Stimulated activated CD8-positive, alpha-beta memory T cell treated with anti-CD3 and anti-CD28 coated beads, Interleukin-2, amount 100 ng/mL, for 1 hour (primary cell): ENCODE measurements at places on chromosomes 2 and 18.

DNA sequence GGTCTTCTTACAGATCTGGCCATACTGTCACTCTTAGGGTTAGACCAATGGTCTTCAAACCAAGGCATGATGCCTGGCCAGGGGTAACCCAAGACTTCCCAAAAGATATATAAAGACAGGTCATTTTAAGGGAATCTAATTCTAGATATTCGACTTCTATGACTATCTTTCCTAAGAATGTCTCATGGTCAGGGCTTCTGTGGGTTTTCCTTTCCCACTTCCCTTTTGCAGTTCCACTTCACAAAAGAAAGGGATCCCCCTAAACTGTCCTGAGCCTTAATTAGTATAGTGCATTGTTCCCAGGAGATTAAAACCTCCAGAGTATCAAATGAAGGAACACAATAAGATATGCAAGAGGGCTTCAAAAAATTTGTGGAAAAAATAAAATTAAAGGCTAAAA lies 223.6 kb upstream of the SIX2 start:
- DNase-seq = no peak

DNA sequence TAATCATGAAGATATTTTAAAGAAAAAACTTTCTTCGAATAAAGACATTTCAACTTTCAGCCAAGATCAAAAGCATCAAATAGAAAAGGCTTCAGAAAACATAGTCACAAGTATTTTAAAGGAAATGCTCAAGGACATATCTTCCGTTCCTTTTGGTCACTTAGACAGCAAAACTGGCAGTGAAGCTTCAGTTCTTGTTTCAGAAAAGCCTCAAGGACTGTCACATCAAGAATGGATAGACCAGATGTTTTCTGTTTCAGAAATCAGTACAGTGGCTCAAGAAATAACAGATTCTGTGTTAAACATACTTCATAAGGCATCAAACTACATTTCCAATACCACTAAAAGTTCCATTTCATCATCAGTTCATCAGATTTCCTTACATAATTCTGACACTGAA lies 51.8 kb downstream of the FSIP2 start:
- DNase-seq = no peak

DNA sequence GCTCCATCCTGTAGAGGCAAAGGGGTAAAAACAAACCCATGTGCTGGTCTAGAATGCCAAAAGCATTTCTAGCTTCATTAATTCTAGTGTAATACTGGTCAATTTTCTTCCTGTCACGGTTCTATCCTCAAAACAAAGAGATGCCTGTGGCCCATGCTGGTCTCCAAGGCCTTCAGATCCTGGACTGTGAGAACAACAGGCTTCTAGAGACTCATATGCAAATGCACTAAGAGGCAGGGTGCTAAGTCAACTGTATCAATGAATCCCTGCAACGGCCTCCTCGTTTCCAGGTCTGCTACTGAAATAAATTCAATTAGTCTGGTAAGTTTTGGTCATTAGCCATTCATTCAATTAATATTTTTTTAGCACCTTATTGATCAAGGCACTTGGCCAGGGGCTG lies 4.0 kb downstream of the IFT172 start:
- DNase-seq = no peak

GRCh38 chr2:3001615-3002560 lies 375.7 kb downstream of the EIPR1 start:
- no peak for DNase-seq

GRCh38 chr2:60595953-60596352 lies 42.5 kb upstream of the BCL11A start:
- DNase-seq = no peak

GRCh38 chr2:234444893-234445292 lies 52.0 kb downstream of the ARL4C start:
- no peak for DNase-seq

DNA sequence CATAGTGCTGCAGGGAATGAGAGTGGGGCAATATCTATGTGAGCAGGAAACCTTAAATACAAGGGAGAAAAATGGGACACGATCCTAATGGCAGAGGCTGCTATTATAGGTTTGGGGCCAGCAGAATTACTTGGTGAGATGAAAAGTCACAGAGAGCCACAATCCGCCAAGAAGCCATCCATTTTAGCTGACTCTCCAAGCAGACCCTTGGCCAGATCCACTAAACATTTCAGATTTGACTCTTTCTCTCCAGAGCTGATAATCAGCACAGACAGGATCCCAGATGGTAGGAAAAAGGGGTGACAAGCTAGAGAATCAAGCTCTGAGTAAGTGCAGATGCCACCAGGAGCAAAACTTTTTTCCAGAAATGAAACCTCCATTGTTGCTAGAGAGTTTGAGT lies 61.5 kb downstream of the MAPK4 start:
- no peak for DNase-seq

DNA sequence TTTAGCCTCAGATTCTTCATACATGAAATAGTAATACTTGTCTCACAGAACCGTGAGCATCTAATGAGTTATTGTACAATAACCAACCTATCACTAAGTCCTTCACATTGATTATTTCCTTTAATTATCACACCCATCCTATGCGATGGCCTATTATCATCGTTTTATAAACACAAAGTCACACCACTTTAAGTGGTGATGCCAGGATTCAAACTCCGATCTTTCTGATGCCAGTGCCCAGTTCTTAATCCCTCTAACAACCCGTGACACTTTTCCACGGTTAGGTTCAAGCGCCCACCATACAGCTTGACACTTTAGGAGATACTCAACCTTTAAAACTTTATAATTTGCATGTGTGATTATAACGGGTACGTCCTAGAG lies 523 bp upstream of the ALMS1 start:
- no peak for DNase-seq

- DNase-seq = no peak
Observed at GRCh38 chr2:136437461-136437860, 319.5 kb upstream of the CXCR4 start.

DNA sequence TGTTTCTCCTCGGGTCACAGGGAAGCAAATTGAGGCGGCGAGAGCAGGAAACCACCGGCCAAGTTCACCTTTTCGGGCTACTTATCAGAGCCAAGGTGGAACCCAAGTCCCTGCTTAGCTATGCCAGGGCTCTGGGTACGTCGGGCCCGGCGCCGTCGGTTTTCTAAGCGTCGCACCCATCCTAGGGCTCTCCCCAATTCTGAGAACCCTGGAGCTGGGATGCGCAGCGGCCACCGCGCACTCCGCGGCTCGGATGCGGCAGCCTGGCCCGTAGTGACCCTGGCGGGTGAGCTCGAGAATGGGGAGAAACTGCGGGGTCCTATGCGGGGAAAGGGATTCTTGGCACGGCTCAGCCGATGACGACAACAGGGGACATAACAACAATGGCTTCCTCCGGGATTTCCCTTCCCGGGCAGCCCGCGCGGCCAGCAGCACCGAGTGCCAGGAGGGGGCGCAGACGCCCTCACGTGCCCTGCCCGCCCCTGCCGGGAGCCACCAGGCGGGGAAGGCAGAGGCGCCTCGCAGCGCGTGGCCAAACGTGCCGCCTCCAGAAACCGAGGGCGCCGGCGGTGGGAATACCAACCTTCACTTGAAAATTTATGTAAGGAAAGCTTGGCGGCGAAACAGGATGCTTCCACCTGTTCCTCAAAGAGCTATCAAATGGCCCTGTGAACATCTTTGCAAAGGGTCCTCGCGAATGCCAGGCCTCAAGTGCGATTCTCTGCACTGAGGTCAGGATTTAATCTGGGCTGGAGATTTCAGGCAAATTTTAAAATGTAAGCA lies 2.1 kb upstream of the SLC30A3 start:
- peak; percentile 35 for DNase-seq

DNA sequence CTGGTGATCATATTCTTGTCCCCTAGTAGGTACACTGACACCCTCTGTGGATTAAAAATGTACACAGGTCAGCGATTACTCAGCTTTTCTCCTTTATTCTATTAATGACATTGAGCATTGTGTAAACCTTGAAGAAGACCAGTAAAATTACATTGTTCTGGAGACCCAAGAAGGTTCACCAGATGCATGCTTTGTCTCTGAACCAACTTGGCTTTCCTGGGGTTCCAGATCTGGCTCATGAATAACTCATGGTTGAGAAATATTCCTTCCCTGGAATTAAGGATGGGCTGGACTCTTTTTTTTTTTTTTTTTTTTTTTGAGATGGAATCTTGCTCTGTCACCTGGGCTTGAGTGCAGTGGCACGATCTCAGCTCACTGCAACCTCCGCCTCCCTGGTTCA lies 11.9 kb downstream of the LBH start:
- no peak for DNase-seq
